HT-29 (cell line): ENCODE measurements at places on chromosomes 12 and 14.

DNA sequence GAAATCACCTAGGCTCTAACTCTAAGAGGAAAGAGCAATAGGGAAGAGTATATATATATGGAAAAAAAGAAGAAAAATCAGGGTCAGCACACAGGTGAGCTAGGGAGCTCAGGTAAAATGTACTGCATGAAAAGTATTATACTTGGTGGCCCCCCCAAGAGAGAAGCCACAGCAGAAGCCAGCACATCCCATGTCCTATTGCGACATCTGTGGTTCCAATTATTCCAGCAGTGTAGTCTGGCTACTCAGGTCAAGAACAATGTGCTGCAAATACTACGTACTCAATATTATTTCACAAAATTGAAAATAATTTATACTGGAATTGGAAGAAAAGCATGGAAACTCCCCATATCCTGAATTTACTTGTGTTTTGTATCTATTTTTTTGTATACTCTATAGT, 85.5 kb downstream of the CEP83 start:
- DNase-seq = no peak

DNA sequence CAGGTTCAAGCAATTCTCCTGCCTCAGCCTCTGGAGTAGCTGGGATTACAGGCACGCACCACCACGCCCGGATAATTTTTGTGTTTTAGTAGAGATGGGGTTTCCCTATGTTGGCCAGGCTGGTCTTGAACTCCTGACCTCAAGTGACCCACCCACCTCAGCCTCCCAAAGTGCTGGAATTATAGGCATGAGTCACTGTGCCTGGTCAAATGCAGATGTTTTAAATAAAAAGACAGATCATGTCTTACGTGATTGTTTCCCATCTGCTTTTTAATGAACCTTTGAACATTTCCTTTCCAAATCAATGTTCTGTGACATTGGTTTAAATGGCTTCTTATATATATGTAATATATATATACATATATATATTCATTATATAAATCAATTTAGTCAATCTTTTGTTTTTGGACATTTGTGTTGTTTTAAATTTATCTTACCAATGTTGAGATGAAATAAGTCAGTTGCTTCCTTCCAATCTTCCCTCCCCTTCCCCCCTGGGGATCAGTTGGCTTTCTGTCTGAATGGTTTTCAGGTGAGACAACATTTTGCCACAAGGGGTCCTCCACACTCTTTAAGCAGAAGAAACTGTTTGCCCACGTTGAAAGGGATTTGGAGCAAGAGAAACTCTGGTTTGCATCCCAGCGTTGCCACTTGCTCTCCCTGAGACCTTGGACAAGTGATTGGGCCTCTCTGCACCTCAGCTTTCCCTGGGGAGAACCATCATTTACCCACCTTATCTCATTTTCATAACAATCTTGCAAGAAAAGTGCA, 47.6 kb upstream of the RBM19 start:
- peak; percentile 28 for DNase-seq

- DNase-seq = no peak
These were observed 15.7 kb downstream of the CHPT1 start for GRCh38 chr12:101713059-101713682.

DNA sequence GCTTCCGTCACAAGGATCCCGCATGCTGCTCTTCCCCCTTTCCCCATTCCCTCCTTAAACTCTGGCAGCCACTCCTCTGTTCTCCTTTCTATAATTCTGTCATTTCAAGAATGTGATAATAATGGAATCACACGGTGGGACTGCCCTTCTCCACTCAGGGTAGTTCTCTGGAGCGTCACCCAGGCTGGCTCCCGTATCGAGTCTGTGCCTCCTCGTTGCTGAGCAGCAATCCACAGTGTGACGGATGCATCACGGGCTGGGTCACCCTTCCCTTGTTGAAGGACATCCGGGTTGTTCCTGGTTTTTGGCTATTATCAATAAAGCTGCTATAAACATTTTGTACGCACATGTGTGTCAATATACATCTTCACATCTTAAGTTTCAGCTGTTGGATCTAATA, 5.7 kb upstream of the SYNE3 start:
- no peak for DNase-seq

- DNase-seq = peak; percentile 68
These were observed 60.9 kb upstream of the OR4E1 start for GRCh38 chr14:21734457-21735074.

DNA sequence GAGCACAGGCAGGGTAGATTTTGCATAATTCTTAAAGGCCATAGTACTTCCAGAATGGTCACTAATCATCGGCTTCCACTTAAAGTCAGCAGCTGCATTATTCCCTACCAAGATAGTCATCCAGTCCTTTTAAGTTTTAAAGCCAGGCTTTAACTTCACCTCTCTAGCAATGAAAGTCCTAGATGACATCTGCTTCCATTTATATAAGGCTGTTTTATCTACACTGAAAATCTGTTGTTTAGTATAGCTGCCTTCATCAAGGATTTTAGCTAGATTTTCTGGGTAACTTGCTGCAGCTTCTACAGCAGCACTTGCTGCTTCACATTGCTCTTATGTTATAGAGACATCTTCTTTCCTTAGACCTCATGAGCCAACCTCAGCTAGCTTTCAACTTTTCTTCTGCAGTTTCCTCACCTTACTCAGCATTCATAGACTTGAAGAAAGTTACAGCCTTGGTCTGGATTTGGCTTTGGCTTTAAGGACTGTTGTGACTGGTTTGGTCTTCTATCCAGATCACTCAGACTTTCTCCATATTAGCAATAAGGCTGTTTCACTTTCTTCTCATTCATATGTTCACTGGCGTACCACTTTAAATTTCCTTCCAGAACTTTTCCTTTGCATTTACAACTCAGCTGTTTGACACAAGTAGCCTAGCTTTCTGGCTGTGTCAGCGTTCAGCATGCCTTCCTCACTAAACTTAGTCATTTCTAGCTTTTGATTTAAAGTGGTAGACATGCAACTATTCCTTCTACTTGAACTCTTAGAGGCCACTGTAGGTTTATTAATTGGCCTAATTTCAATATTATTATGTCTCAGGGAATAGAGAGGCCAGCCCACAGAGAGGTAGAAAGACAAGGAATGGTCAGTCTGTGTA, 209.9 kb upstream of the GARIN2 start:
- no peak for DNase-seq

DNA sequence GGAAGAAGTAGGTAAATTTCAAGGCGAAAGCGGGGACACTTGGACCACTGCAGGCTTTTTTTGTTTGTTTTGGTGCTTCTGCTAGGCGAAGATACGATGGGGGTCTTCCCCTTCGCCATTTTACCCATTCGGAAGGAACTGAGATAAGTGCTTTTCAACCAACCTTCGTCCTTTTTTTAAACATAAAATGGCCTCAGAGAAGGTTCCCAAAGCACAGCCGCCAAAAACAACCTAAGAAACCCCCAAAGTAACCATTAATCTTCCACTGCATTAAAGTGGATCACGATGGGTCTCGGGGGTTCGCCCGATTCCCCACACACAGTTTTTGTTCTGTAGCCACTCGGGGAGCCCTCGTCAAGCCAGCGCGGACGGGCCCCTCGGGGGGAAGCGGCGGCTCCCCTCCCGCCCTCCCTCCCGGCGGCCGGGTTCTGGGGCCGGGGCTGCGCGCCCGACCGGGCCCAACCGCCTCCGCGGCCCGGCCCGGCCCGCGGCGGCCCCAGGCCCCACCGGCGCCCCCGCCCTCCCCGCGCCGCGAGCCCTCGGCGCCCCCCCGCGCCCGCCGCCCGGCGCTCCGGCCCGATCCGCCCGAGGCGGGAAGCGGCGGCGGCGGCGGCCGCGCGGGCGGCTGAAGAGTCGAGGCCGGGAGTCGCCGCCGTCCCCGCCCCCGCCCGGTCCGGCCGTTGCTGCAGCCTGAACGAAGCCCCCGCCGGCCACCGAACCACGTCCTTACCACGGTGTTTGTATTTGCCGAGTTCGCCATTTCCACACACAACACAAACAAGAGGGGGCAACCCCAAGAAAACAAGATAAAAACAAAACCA, 790 bp downstream of the GTF2A1 start:
- peak; percentile 19 for DNase-seq

- peak; percentile 56 for DNase-seq
These were observed 7.2 kb upstream of the SELPLG start for GRCh38 chr12:108640802-108641445.

- DNase-seq = peak; percentile 53
These were observed 81.2 kb downstream of the BTG1 start for GRCh38 chr12:92064422-92064821.

DNA sequence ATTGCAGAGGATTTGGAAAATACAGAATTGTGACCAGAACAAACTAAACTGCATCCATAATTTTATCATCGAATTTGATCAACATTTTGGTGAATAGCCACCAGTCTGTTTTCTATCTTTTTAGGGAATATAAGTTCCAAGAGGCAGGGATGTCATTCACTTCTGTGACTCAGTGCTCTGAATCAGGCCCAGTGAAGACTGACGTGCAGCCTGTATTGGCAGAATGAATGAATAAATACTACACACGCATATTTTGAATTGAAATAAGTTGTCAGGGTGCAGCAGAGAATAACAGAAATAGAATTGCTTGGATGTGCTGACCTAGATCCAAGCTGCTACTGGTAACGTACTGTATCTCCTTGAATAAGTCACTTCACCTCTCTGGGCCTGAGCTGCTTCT, 1.3 kb upstream of the EMP1 start:
- DNase-seq = no peak

GRCh38 chr14:97377550-97377949, 580.4 kb downstream of the VRK1 start:
- no peak for DNase-seq

GRCh38 chr14:52413729-52414408, 99.8 kb downstream of the PTGER2 start:
- DNase-seq = no peak

DNA sequence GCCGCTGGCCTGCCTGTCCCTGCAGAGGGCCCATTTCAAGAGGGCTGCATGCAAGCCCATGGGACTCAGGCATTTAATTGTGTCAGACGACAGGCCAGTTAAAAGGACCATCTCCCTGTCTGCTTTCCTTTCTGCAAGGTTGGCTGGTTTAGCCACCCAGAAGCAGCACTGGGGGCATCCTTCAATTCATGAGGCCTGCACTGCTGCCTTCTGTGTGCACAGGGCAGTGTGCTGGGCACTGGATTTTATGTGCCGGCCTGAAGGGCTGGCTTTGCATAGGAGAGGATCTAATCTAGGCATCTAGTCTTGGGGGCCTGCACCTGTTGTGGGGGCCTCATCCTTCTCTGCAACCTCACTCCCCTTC, 114.1 kb upstream of the FKBP4 start:
- DNase-seq = no peak

- no peak for DNase-seq
These were observed 218.5 kb downstream of the SLC6A15 start for GRCh38 chr12:84694116-84694515.
